ENCODE measurements at places on chromosomes 4 and X. TPM values are rescaled to one million over a fixed set of nuclear protein-coding genes. Genes with fewer than 3 reads are reported as not detected.

UGT2A1 gene
- 0.33 TPM for total RNA-seq

MPC1L gene
- total RNA-seq: not detected

NXF2 gene
- total RNA-seq: not detected

LANCL3 gene
- total RNA-seq: 0.98 TPM

FMR1NB gene
- total RNA-seq: not detected

GPRASP2 gene
- total RNA-seq: 13.1 TPM

GABRG1 gene
- total RNA-seq: not detected

CDS1 gene
- not detected for total RNA-seq

UNC5C gene
- 1.3 TPM for total RNA-seq

SPACA5 gene
- total RNA-seq: not detected

SPANXN5 gene
- total RNA-seq: not detected

NR3C2 gene
- 30.7 TPM for total RNA-seq

FGB gene
- not detected for total RNA-seq

RHOXF2 gene
- not detected for total RNA-seq

APLN gene
- total RNA-seq: 237 TPM

MAGEB1 gene
- not detected for total RNA-seq

TLR3 gene
- total RNA-seq: 2.9 TPM

EXOC1L gene
- total RNA-seq: not detected

AWAT1 gene
- total RNA-seq: not detected

RAPGEF2 gene
- total RNA-seq: 92.4 TPM

CENPE gene
- 12.7 TPM for total RNA-seq

SLC26A1 gene
- total RNA-seq: 0.19 TPM

TMEM255A gene
- total RNA-seq: not detected

KLB gene
- not detected for total RNA-seq

IL3RA gene
- total RNA-seq: 22.4 TPM

ETFDH gene
- total RNA-seq: 11.1 TPM

COX7B2 gene
- not detected for total RNA-seq

SRPK3 gene
- not detected for total RNA-seq

CYBB gene
- total RNA-seq: not detected

EFHC2 gene
- total RNA-seq: not detected

SLC6A14 gene
- total RNA-seq: not detected

FRMD7 gene
- not detected for total RNA-seq

MAGEE2 gene
- total RNA-seq: not detected

P2RY8 gene
- total RNA-seq: not detected

AMTN gene
- total RNA-seq: not detected

ABHD18 gene
- total RNA-seq: 9.2 TPM

GPR143 gene
- 5.3 TPM for total RNA-seq

FRG1 gene
- total RNA-seq: 30.1 TPM

PDS5A gene
- 89.2 TPM for total RNA-seq

LDB2 gene
- total RNA-seq: 115 TPM

PDCL2 gene
- not detected for total RNA-seq

PPEF2 gene
- not detected for total RNA-seq

RHOH gene
- total RNA-seq: 0.57 TPM

GAGE1 gene
- not detected for total RNA-seq

RWDD4 gene
- 13.7 TPM for total RNA-seq

CLGN gene
- 0.67 TPM for total RNA-seq

CT45A2 gene
- total RNA-seq: not detected

TAF7L gene
- 0.38 TPM for total RNA-seq

GBA3 gene
- not detected for total RNA-seq

ATOH1 gene
- total RNA-seq: not detected

MAGEB10 gene
- total RNA-seq: not detected

TCEAL7 gene
- total RNA-seq: 1.5 TPM

XAGE1A gene
- total RNA-seq: not detected

LRCH2 gene
- total RNA-seq: 5.0 TPM

ARMCX5 gene
- 16.7 TPM for total RNA-seq

FGFR3 gene
- 0.33 TPM for total RNA-seq

KCTD8 gene
- 2.8 TPM for total RNA-seq

BEX3 gene
- 111 TPM for total RNA-seq

CSN3 gene
- total RNA-seq: not detected

Data from vein endothelial cell (primary cell).